ENCODE measurements at places on chromosomes 11 and 22.
A peak's percentile ranks its signal among the peaks of the same experiment; 100 is the strongest.

DNA sequence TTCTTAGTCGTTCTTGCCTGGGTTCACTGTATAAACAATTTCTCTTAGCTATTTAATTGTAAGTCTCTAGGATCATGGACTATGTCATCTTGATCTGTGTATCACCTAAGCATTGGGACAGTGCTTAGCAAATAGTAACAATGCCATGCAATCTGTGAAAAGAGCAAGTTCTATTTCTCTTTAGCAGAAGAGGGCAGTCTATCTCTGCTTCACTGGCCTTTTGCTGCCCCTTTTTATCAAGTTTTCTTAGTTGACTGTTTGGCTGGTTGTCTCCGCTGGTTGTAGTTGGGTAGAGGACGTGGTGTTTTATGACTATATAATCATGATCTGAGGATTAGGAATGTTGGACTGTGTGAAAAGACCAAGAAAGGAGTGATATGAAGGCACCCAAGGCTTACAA lies 315.0 kb downstream of the JRKL start:
- no peaks in the 10 kb centered on the region for H3K36me3 ChIP-seq
- DNase-seq: no peak
- no peaks in the 10 kb centered on the region for H3K4me1 ChIP-seq
- no peak overlapping the region for H3K27ac ChIP-seq

- no peaks in the 10 kb centered on the region for H3K4me1 ChIP-seq
- peaks cover 4% of the 10 kb centered on the region for H3K36me3 ChIP-seq
- DNase-seq: peak; percentile 22
- no peaks in the 10 kb centered on the region for H3K27me3 ChIP-seq
Measured at GRCh38 chr11:110100476-110101240, 7.5 kb downstream of the ZC3H12C start.

DNA sequence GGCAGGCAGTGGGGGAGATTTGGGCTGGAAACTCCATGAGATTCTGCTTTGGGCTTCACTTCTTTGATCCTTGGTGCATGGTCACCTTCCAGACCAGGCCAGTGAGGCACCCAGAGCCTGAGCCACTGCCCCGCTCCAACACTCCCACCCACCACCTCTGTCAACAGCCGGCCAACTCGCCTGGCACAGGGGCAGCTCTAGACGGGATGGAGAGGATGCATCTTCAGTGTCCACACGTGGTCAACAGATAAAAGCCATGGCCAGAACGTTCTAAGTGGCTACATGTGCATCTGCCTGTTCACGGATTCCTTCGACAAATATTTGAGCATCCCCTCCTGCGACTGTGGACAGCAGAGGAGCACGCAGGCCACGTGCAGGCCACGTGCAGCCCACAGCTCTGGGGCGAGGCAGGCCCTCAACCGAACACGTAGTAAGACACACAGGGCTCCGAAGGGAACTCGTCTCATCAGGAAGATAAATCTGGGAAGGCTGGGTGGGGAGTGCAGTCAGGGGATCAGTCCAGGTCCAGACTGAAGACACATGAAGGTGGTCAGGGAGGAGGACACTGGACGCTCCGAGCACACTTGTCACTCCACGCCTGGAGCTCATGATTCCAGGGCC lies 1.2 kb downstream of the LRRC56 start:
- no peak overlapping the region for H3K27ac ChIP-seq
- H3K27me3 ChIP-seq: no peaks in the 10 kb centered on the region

- peaks cover 1% of the 10 kb centered on the region for H3K4me1 ChIP-seq
- H3K27me3 ChIP-seq: no peaks in the 10 kb centered on the region
- no peaks in the 10 kb centered on the region for H3K36me3 ChIP-seq
- H3K27ac ChIP-seq: no peak overlapping the region
- DNase-seq: no peak
- H3K4me3 ChIP-seq: no peak overlapping the region
Measured at GRCh38 chr22:36424901-36425579, 37.3 kb upstream of the MYH9 start.

- no peak overlapping the region for H3K4me3 ChIP-seq
- H3K27me3 ChIP-seq: peaks cover 15% of the 10 kb centered on the region
- H3K36me3 ChIP-seq: no peaks in the 10 kb centered on the region
Measured at GRCh38 chr22:29320546-29320945, 5.0 kb upstream of the RASL10A start.

- H3K27ac ChIP-seq: no peak overlapping the region
- H3K36me3 ChIP-seq: no peaks in the 10 kb centered on the region
- no peak for DNase-seq
- H3K4me3 ChIP-seq: no peak overlapping the region
Measured at GRCh38 chr11:66299186-66299585, 7.5 kb downstream of the TMEM151A start.

DNA sequence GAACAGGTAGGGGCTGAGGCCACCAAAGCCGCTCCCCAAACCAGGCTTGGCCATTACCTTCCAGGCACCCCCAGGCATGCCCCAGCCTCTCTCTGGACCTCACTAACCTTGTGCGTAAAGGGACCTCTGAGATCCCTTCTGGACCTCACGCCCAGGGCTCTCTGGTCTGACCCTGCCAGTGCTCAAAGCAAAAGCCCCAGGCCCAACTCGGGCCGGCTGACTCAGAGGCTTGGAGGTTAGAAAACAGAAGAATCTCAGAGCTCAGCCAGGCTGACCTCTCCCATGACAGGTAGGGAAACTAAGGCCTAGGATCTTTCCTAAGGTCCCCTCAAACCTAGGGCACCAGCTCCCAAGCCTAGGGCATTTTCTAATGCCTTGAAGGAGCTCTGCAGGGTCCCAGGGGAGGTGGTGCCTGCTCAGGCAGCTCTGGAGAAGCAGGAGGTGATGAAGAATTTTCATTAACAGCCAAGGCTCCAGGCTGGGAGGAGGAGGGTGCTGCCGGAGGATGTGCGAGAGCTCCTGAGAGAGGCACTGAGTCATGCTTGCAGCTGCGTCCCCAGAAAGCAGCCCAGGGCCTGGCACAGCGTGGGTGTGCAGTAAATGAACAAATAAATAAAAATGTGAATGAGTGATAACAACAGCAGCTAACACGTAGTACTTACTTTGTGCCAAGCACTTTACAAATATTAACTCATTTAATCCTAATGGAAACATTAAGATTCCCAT lies 25.6 kb downstream of the ARRB1 start:
- H3K4me1 ChIP-seq: no peaks in the 10 kb centered on the region
- peaks cover 7% of the 10 kb centered on the region for H3K36me3 ChIP-seq

GRCh38 chr11:76327756-76328388 lies 53.1 kb downstream of the THAP12 start:
- no peaks in the 10 kb centered on the region for H3K36me3 ChIP-seq
- H3K27ac ChIP-seq: no peak overlapping the region
- H3K4me3 ChIP-seq: no peak overlapping the region
- DNase-seq: no peak

- DNase-seq: peak; percentile 40
- H3K4me3 ChIP-seq: no peak overlapping the region
- no peaks in the 10 kb centered on the region for H3K27me3 ChIP-seq
Measured at GRCh38 chr11:2509481-2510001, 64.7 kb downstream of the KCNQ1 start.

DNA sequence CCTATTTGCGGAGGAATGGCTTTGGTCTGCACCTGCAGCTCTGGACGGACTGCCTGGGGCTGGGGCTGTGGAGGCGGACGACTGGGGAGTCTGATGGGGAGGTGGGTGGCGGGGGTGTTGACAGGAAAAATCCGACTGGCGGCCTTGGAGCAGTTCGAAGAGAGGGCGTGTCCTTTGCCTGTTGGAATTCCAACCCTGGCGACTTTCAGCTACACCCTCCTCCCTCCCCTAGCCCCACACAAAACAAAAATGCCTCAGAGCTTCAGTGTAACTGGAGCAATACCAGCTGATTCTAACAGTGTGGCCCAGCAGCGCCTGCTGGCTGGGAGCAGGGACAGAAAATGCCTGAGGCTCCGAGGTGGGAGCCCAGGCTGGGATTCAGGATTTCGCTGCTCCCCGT lies 85.4 kb downstream of the ATXN10 start:
- H3K27ac ChIP-seq: peak overlapping the region; percentile 55
- no peaks in the 10 kb centered on the region for H3K36me3 ChIP-seq
- no peak overlapping the region for H3K4me3 ChIP-seq

DNA sequence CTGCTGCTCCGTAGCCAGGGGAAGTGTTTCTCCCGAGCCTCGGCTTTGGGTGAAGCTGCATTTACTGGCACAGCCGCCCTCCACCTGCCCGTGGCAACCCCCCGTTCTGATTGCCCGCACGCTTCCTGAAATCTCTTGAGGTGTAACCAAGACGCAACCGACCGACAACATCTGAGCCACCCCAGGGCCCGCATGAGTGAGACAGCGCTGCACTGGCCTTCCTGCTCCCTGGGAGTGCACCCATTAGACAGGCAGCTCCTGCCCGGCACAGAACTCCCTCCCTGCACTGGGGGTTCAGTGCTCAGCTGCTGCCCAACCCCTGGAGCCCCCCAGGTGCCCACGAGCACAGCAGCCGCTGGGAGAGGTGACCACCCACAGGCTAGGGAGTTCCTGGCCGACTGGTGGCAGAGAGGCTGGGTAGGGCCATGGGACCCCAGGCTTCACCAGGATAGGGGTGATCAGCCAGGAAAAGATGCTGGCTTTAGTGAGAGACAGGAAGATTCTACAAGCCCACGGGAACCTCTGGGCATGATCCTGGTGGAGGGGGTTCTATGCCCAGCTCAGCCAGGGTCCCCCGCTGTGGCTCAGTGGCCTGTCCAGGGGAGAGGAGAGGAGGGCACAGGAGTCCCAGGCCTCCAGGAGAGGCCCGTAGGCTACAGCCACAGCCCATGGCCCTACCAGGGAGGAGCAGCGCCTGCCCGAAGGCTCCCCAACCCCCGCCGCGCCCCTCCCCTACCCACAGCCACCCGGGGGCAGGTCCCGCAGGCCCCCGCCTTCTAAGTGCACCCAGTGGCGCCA lies 14.6 kb downstream of the PLXNB2 start:
- peaks cover 33% of the 10 kb centered on the region for H3K4me1 ChIP-seq
- no peaks in the 10 kb centered on the region for H3K27me3 ChIP-seq
- no peak for DNase-seq
- H3K4me3 ChIP-seq: no peak overlapping the region
- peaks cover 33% of the 10 kb centered on the region for H3K36me3 ChIP-seq
- peak overlapping the region; percentile 96 for H3K27ac ChIP-seq

GRCh38 chr11:15927864-15928217 lies 428.5 kb downstream of the SOX6 start:
- H3K27me3 ChIP-seq: no peaks in the 10 kb centered on the region
- H3K27ac ChIP-seq: no peak overlapping the region
- no peak for DNase-seq
- no peaks in the 10 kb centered on the region for H3K4me1 ChIP-seq

- peaks cover 6% of the 10 kb centered on the region for H3K4me1 ChIP-seq
- peaks cover 98% of the 10 kb centered on the region for H3K27me3 ChIP-seq
- no peak overlapping the region for H3K4me3 ChIP-seq
- H3K27ac ChIP-seq: no peak overlapping the region
- no peaks in the 10 kb centered on the region for H3K36me3 ChIP-seq
- DNase-seq: peak; percentile 35
Measured at GRCh38 chr11:31817621-31818424, 6.7 kb upstream of the PAX6 start.

DNA sequence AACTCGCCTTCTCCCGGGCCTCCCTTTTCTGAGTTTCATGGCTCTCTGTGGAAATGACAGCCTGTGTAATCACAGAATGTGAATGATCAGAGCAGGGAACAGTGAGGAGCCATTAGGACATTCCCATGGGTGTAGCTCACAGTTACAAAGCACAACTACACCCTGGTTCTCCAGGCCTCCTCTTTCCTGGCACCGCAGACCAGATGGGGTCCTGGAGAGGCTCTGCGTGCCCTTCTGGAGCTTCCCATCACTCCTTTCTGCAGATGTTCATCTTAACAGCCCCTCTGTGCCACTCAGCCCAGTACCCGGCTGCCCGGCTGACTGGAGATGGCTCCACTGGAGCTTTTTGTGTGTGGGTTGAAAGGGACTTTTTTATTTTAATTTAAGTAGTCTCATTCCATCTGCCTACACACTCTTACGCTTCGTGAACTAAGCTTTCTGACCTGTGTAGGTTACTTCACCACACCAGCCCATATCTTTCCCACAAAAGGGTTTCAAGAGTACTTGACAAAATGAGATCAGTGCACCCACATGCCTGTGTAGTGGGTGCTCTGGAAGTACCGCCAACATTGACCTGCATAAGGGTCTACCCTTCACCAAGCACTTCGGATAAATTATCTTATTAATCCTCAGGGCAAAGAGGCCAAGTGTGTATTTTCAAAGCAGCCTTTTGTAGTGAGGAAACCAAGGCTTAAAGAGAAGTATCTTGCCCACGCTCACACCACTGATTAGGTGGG lies 29.8 kb downstream of the SREBF2 start:
- H3K4me3 ChIP-seq: no peak overlapping the region

DNA sequence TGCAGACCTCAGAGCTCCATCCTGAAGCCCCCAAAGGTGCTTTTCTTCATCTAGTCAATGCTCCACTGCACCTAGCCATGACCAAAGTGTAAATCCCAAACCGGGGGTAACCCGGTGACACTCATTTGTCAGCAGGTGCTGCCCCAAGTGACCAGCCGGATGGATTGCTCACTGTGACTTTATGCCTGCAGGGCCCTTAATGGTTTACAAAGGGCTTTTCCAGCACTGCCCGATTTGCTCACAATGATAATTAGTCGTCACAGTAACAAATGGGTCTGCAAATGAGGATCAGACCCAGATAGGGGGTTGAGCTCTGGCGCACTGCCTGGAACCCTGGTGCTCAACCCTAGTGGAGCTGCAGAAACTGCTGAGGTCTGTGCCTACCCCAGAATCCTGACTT lies 45.7 kb upstream of the CD5 start:
- H3K4me3 ChIP-seq: no peak overlapping the region
- no peaks in the 10 kb centered on the region for H3K27me3 ChIP-seq
- DNase-seq: no peak
- no peak overlapping the region for H3K27ac ChIP-seq
- H3K4me1 ChIP-seq: no peaks in the 10 kb centered on the region
- H3K36me3 ChIP-seq: no peaks in the 10 kb centered on the region

DNA sequence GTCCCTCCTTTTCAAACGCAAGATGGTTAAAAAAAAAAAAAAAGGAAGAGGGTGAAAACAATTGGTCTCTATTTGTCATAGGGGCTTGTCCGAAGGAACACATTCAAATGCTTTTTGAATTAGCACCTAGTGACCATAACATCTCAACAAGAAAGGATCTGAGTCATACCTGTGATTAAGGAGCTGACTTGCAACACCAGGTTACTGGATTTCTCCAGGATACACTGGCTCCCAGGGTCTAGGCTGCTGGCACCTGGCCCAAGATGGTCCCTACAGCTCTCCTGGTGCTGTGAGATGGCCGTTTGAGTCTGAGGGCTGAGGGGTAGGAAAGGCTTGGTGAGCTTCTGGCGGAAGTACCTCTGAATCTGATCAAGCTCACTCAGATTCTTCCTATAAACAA lies 28.4 kb upstream of the UCP3 start:
- H3K27ac ChIP-seq: no peak overlapping the region
- no peak overlapping the region for H3K4me3 ChIP-seq
- H3K36me3 ChIP-seq: peaks cover 43% of the 10 kb centered on the region
- no peaks in the 10 kb centered on the region for H3K27me3 ChIP-seq
- no peak for DNase-seq

DNA sequence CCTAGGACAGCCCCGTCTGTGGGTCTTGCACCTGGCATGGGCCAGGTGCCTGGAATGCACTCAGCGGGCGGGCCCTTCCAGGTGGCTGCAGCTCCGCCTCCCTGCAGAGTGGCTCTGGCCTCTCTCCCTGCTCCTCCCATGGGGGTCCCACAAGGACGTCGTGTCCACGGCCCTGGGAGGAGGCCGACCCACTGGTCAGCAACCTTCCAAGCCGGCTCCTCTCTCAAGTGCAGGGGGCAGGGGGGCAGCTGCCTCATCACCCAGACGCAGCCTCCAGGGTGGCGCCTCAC lies 41.9 kb downstream of the CERK start:
- H3K36me3 ChIP-seq: peaks cover 52% of the 10 kb centered on the region
- no peak overlapping the region for H3K4me3 ChIP-seq
- H3K27ac ChIP-seq: no peak overlapping the region
- no peaks in the 10 kb centered on the region for H3K27me3 ChIP-seq
